ENCODE measurements at places on chromosomes 1 and 21. TPM values are rescaled to one million over a fixed set of nuclear protein-coding genes. Genes with fewer than 3 reads are reported as not detected.
A peak's percentile ranks its signal among the peaks of the same experiment; 100 is the strongest.

Gene WNT3A
- not detected for total RNA-seq

Gene IKBKE
- total RNA-seq: 10.1 TPM

Gene CFAP298
- 22.1 TPM for total RNA-seq

Gene FLG
- 1.5 TPM for total RNA-seq

Gene MPL
- not detected for total RNA-seq

Gene VAV3
- total RNA-seq: 67.5 TPM

Gene C4BPA
- total RNA-seq: not detected

Gene CRB1
- not detected for total RNA-seq

DNA sequence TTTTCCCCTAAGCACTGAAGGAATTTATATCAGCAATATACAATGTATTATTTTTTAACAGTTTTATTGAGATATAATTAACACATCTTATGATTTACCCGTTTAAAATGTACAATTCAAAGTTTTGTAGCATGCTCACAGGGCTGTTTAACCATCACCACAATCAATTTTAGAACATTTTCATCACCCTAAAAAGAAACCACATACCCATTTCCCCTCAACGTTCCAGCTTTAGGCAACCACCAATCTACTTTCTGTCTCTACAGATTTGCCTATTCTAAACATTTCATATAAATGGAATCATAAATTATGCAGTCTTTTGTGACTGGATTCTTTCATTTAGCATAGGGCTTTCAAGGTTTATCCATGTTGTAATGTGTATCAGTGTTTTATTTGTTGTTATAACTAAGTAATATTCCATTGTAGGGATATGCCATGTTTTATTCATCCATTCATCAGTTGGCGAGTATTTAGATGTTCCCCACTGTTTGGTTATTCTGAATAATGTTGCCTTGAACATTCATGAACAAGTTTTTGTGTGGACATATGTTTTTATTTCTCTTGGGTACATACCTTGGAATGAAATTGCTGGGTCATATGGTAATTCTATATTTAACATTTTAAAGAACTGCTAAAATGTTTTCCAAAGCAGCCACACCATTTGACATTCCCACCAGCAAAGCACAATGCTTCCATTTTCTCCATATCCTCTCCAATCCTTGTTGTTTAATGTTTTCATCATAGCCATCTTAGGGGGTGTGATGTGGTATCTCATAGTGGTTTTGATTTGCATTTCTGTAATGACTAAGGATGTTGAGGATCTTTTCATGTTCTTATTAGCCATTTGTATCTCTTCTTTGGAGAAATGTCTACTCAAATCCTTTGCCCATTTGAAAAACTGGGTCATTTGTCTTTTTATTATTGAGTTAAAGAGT, 188.5 kb downstream of the TM2D1 start:
- no peak overlapping the region for H3K4me3 ChIP-seq
- H3K27me3 ChIP-seq: no peaks in the 10 kb centered on the region
- H3K4me1 ChIP-seq: no peaks in the 10 kb centered on the region
- H3K27ac ChIP-seq: no peak overlapping the region

DNA sequence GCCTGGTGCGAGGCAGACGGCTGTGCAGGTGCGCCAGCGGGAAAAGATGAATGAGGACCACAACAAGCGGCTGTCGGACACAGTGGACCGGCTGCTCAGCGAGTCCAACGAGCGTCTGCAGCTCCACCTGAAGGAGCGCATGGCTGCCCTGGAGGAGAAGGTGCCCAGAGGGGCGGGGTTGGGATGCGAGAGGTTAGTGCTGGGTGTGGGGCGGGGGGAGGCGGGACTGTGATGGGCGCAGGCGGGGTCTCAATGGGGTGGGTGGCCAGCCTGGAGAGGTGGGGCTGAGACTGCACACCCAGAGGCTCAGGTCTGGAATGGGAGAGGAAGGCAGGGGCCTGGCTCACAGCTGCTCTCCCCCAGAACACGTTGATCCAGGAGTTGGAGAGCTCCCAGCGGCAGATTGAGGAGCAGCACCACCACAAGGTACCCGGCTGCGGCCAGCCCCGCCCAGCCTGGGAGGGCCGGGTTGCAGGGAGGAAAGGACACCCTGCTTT, 22.3 kb downstream of the PPFIA4 start:
- H3K27ac ChIP-seq: no peak overlapping the region
- no peaks in the 10 kb centered on the region for H3K27me3 ChIP-seq
- no peaks in the 10 kb centered on the region for H3K4me1 ChIP-seq
- H3K36me3 ChIP-seq: no peaks in the 10 kb centered on the region

DNA sequence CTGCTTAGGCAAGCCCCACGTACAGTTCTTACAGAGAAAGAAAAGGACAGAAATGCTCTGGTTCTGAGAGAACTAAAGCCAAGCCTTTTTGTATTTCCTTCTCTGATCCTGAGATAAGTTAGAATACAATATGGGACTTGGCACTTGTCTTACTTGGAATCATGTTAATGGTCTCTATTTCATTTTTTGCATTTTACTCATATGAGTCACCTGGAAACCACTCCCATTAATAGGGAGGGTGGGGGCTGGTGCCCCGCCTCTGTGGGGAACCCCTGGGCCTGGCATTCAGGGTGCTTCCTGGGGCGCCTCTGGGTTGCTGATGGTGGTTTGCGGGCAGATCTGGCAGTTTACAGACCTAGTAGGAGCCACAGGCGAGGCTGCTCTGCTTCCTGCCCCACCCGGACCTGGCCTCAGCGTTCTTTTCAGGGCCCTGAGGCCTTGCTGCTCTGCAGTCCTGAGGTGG, 26.7 kb downstream of the TSPAN2 start:
- H3K27me3 ChIP-seq: no peaks in the 10 kb centered on the region
- no peak for DNase-seq
- H3K27ac ChIP-seq: peak overlapping the region; percentile 13
- H3K4me1 ChIP-seq: peaks cover 17% of the 10 kb centered on the region
- no peaks in the 10 kb centered on the region for H3K36me3 ChIP-seq

DNA sequence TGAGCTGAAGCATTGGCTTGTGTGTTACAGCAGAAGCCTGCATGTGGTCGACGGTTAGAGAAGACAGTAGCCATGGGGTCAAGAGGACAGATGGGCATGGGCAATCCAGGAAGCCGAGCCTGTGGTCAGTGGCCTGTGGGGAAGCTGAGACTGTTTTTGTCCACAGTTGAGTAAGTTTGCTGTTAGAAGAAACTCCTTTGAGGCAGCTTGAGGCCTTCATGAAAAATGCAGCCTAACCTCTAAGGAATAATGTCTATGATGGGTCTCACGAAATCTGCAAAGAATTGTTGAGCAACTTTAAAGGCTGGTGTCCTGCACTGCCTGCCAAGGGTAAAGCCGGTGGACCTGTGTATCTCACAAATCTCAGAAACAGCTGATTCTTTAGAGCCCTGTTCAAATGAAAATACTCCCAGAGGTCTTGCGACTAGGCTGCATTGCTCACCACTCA, 322.4 kb downstream of the SETD4 start:
- no peaks in the 10 kb centered on the region for H3K27me3 ChIP-seq
- DNase-seq: no peak
- no peak overlapping the region for H3K27ac ChIP-seq

DNA sequence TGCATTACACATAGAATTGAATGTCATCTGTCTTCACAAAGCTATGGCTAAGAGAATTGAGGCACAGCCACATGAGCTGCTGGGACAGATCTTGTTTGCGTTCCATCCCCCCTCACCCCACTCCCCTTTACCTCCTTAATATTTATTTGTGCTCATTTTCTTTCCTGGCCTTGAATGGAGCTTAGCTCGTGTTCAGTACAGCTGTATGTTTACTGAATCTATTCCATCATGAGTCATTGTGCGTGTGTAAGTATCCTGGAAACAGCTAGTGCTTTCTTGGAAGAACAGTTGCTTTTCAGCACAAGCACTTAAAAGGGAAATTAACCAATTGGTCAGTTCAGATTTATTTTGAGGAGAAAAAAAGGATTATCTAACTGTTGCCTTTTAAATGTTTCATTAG, 14.7 kb downstream of the PROX1 start:
- H3K4me1 ChIP-seq: no peaks in the 10 kb centered on the region
- no peaks in the 10 kb centered on the region for H3K36me3 ChIP-seq
- H3K27me3 ChIP-seq: no peaks in the 10 kb centered on the region
- DNase-seq: no peak
- H3K4me3 ChIP-seq: no peak overlapping the region

DNA sequence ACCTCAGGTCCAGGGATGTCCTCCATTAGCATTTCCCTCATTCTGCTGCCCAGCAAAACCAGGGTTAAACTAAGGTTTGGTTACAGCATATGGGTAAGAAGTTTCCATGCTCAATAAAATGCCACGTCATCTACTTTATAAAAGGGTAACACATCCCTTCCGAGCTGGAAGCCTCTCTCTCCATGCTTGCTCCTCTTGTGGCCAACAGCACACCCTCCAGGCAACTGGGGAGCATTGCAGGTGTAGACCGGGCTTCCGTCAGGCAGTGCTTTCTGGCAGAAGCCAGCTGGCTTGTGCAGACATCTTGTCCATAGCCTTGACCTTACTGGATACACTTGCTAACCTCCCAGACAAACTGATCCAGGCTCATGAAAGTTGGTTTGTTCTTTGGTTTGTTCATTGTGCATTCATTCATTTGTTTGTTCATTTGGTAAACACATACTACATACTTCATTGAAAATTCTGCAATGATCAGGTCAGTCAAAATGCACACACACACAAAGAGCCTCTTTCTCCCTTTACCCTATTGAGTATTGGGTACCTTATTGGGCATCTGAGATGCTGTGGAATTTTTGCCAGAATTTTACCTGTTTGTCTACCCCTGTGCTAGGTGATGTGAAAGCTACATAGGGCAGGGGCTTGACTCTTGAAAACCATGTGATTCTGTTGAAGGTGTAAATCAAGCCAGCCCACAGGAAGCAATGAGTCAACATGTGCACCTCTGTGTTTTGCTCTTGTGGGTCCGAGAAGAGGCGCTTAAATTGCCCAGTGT, 422.8 kb downstream of the CAMTA1 start:
- H3K27me3 ChIP-seq: no peaks in the 10 kb centered on the region
- H3K27ac ChIP-seq: no peak overlapping the region
- H3K4me1 ChIP-seq: no peaks in the 10 kb centered on the region

DNA sequence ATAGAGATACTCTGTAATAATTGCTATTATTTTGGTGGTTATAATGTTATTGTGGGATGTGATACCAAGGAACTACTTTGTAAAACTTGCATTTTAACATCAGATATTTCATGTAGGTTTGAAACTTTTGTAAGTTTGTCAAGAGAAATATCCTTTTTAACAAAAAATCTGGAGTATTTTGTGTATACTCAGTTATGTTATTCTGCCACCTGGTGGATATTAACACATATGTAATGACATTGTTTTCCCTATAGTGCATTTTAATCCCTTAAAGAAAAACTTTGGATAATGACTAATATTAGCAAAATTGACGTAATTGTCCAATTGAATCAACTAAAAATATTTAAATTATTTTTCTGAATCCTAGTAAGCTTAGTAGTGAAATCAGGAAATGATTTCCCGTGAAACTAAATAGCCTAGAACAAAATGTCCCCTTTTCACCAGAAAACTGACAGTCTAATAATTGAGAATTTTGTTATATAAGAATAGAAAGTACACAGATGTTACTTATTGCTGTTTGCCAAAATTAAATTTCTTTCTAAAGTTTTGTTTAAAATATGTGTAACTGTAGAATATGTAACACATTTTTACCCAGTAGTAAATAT, 39.6 kb downstream of the KCTD3 start:
- peaks cover 11% of the 10 kb centered on the region for H3K4me1 ChIP-seq
- no peak overlapping the region for H3K27ac ChIP-seq
- H3K4me3 ChIP-seq: no peak overlapping the region
- peaks cover 27% of the 10 kb centered on the region for H3K36me3 ChIP-seq
- no peaks in the 10 kb centered on the region for H3K27me3 ChIP-seq

DNA sequence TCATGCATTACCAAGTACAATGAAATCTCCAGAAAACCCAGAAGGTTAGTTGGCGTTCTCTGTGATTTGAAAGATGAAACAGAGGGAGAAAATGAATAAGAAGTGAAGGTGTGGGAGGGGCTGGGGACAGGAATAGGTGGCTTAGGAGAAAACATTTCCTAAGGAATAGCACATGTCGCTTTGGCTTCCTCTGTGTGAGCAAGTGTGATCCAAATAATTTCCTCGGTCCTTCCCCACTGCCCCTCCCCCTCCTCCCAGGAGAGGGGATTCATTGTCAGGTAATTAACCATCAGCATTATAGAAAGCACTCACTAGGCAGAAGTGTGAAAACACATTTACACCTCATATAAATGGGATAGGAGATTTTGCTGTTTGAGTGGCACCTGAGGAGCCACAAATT, 105.5 kb downstream of the NUF2 start:
- no peak for DNase-seq
- H3K4me3 ChIP-seq: no peak overlapping the region
